ENCODE measurements at places on chromosomes 1 and 21.
A peak's percentile ranks its signal among the peaks of the same experiment; 100 is the strongest.

DNA sequence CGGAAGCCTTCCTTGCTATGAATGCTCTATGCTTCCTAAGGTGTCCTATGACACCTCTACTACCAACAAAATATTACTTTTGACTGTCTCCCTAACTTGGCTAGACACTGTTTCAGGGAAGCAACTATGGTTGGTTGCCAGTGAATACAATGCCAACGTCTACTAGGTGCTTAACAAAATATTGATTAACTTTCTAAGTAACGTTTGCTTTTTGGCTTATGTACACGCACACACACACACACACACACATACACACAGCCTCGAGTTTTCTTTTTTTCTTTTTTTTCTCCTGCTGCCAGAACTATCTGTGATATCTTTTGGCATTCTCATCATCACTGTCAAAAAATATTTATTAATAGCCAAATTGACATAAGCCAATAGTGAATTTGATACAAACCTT, 864.0 kb downstream of the PLA2G4A start:
- DNase-seq = no peak

DNA sequence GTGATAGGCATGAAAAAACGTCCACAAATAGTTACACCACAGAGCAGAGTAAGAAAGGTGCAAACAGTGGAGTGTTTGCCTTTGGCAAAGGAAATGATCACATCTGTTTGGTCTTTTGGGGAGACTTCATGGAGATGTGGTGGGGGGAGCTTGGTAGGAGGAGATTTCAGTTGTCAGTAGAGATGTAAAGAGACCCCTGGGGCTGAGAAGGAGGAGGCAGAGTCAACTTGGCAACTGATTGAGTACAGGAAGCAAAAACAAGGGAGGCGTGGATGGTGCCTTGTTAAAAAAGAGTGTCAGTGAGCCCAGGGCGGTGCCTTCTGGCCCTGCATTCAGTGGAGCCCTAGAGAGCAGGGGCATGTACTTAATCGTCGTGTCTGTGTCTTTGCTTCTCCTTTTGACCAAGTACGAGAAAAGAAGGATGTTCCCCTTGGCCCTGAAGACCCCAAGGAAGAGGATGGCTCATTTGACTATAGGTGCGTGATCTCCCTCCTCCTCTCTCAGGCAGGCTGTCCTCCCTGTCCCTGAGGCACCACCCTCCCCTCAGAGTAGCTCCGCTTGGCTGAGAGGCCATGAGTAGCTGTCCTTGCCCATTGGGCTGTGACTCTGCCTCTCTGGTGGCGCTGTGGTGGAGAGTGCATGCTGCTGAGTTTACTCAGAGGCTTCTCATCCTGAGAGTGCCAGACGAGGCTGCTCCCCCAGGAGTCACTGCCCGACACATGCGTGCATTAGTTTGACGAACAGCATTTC, 30.4 kb upstream of the CNTN2 start:
- DNase-seq = no peak

DNA sequence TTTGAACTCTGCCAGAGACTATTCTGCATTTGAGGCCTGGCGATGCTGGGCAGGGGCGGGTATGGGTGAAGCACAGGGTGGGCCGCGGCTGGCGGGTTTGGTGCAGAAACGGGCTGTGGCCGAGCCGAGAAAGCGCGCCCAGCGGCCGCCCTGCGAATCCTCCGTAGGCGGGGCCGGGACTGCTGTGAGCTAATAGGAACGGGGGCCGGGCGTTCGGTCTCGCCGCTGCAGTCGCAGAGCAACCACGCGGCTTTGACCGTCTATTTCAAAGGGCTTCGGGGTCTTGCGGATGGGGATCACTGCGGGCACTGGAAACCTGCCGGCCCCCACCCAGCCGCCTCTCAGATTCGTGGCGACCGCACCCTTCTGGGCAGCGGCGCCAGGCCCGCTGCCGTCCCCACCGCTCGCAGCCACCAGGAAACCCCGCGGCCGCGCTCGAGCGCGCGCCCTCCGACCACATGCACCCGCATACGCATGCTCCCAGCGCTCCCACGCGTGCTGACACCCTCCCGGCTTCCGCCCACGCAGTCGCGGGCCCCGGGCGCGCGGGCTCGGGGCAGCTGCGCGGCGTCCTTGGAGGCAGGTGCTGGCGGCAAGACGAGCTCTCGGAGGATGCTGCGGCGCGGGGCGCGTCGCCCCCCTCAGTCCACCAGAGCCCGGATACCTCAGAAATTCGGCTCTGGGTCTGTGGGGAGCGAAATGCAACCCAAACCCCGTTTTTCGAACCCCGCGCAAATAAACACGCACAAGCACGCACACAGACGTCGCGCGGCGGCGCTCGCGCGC, 32.6 kb downstream of the DNTTIP2 start:
- peak; percentile 90 for DNase-seq

DNA sequence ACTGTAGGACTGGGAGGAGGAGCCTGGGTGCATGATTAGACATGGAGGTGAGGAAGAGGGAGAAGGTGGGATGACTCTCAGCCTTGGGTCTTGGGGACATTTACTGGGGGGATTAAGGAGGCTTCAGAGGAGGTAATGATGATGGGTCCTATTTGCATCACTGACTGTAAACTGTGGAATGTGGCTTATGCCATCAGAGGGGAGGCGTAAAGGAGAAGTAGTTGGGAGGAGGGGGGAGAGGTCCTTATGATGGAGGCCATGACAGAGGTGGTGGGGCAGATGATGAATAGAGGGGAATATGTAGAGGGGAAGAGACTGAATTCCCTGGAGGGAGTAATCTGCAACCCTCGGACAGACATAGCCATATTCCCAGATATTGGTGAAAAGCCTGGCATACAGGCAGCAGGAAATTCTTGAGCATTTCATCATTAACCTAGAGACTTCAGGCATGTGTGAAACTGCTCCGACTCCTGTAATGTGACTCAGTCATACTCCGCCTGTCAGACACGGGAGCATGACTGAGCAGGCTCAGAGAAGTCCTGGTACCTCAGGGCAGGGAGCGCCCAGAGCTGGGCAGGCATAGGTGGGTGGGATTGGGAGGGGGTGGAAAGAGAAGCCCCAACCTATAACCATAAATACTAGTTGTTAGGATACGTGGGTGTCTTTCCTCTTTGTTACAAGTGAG, 8.0 kb upstream of the LCE5A start:
- DNase-seq = no peak

GRCh38 chr1:61247051-61247825, 164.9 kb downstream of the NFIA start:
- no peak for DNase-seq

Data from suppressor macrophage (primary cell).